HFFc6 (cell line): ENCODE measurements at places on chromosomes 6 and 20. TPM values are rescaled to one million over a fixed set of nuclear protein-coding genes. Genes with fewer than 3 reads are reported as not detected.
A peak's percentile ranks its signal among the peaks of the same experiment; 100 is the strongest.

DNA sequence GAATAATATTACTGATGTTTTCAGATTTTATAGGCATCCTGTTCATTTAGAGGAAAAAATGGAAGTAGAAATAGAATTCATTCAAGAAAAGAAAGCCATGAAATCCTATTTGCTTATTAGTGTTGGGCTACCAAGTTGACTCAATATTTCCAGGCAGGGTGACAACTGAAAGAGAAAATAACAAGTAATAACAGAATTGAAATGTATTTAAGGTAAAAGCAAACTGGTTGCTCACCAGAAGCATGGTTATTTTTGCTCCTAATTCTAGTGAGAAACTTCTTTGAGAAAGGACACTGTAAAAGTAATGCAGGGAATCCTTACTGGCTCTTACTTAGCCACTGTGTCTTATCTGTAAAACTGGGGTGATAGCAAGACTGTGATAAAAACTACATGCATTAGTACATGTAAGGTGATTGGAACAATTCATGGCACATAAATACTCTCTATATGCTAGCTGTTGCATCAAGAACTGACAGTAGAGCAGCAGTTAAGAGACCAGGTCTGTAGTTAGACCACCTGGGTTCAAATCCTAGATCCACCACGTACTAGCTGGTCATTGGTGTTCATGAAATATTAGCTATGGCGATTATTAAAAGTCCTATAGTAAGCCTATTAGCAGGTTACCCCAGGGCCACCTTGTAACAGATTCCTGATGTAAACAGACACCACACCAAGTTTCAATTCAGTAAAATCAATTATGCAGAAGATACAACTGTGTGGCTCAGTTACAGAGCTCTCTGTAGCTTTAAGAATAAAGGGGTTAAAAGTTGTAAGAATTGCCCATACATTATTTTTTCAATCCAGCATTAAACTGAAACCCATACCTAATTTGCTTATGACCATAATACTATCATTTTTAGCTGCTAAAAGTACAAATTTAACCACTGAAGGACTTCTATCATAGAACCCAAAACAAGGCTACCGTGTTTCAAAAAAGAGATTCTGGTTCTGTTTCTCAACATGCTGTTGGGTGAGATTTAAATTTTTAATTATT lies 159.2 kb upstream of the COL21A1 start:
- DNase-seq = no peak
- peaks cover 8% of the 10 kb centered on the region for H3K36me3 ChIP-seq
- no peak overlapping the region for H3K27ac ChIP-seq
- no peak overlapping the region for H3K4me3 ChIP-seq
- H3K4me1 ChIP-seq = peaks cover 21% of the 10 kb centered on the region

DNA sequence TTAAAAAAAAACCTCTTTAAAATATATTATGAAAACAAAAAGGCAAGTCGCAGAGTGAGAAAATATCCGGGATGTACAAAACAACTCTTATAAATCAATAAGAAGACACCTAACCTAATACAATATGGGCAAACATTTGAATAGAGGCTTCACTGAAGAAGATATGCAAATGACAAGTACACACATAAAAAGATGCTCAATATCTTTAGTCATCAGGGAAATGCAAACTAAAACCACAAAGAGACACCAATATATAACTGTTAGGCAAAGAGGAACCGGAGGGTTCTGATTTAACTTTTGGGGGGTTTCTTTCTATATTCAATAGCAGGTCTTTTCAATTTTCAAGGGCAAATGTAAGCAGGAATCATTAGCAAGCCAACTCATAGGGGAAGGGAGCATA lies 480.7 kb upstream of the SPTLC3 start:
- H3K27me3 ChIP-seq = no peaks in the 10 kb centered on the region
- no peaks in the 10 kb centered on the region for H3K36me3 ChIP-seq
- H3K4me1 ChIP-seq = no peaks in the 10 kb centered on the region
- no peak overlapping the region for H3K27ac ChIP-seq

The SRPK1 gene
- 42.3 to 50.9 TPM (median 47.0 TPM) in 3 replicates for total RNA-seq

The TMEM170B gene
- total RNA-seq = 0.18 to 0.21 TPM (median 0.20 TPM) in 3 replicates

- peaks cover 5% of the 10 kb centered on the region for H3K36me3 ChIP-seq
- H3K27me3 ChIP-seq = no peaks in the 10 kb centered on the region; the same call in 1 of the 2 replicates
- no peak overlapping the region for H3K4me3 ChIP-seq
- H3K4me1 ChIP-seq = peaks cover 23% of the 10 kb centered on the region
- H3K27ac ChIP-seq = no peak overlapping the region
Observed at GRCh38 chr6:20565342-20565741, 31.1 kb downstream of the CDKAL1 start.

The VTA1 gene
- 69.1 to 81.3 TPM (median 69.4 TPM) in 3 replicates for total RNA-seq

- H3K4me3 ChIP-seq = no peak overlapping the region
- H3K36me3 ChIP-seq = peaks cover 10% of the 10 kb centered on the region
- no peaks in the 10 kb centered on the region; the same call in 1 of the 2 replicates for H3K27me3 ChIP-seq
- H3K4me1 ChIP-seq = peaks cover 9% of the 10 kb centered on the region
- H3K27ac ChIP-seq = no peak overlapping the region
Observed at GRCh38 chr6:43673444-43674084, 14.0 kb downstream of the MRPS18A start.

The SCRT2 gene
- total RNA-seq = not detected in 3 replicates

DNA sequence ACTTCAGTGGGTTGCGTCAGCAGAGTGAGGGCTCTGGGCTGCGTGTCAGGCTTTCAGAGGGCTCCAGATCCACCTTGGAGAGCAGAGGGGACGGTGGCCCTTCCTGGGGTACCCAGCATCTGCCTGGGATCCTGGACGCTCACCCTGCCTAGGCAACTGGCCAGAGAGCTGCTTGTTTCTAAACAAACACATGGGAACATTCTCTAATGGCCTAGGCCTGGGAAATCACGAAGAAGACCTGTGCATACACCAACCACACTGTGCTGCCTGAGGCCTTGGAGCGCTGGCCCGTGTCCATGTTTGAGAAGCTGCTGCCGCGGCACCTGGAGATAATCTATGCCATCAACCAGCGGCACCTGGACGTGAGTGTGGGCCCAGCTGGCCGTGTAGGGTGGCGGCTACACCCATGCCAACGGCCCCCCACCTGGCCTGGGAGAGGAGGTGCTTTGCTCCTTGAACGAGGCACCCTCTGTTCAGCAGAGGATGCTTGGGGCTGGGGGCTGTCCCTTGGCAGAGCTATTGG lies 32.2 kb downstream of the PYGB start:
- peaks cover 7% of the 10 kb centered on the region for H3K36me3 ChIP-seq
- no peak for DNase-seq
- H3K4me1 ChIP-seq = no peaks in the 10 kb centered on the region
- H3K4me3 ChIP-seq = no peak overlapping the region
- no peak overlapping the region for H3K27ac ChIP-seq

- no peak for DNase-seq
- no peak overlapping the region for H3K4me3 ChIP-seq
- peaks cover 10% of the 10 kb centered on the region; the same call in 1 of the 2 replicates for H3K36me3 ChIP-seq
Observed at GRCh38 chr6:146041282-146041681, 12.4 kb downstream of the GRM1 start.

GRCh38 chr6:72446430-72446829 lies 175.4 kb upstream of the KCNQ5 start:
- H3K4me1 ChIP-seq = no peaks in the 10 kb centered on the region
- no peaks in the 10 kb centered on the region; the same call in 1 of the 2 replicates for H3K27me3 ChIP-seq
- no peak overlapping the region for H3K27ac ChIP-seq

DNA sequence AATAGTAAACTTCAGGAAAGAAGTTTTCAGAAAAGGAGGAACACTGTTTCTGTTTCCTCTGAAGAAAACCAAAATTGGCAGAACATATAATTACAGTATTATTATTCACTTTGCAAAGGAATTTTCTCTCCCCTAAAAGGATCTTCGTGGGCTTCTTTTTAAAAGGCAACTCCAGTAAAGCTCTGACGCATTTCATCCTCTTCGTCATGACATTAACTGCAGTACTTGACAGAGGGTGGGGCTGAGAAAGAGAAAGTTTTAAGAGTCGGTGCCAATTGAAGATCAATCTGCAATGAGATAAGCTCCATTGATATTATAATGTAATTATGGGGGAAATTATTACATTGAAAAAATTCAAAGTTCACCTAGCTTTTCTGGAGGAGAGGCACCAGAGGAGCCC lies 75.8 kb downstream of the MYB start:
- H3K36me3 ChIP-seq = no peaks in the 10 kb centered on the region
- DNase-seq = no peak

The BCAS1 gene
- total RNA-seq = not detected in 3 replicates

GRCh38 chr20:52160621-52161204 lies 30.9 kb downstream of the ZFP64 start:
- no peak overlapping the region for H3K4me3 ChIP-seq
- no peak overlapping the region for H3K27ac ChIP-seq
- H3K27me3 ChIP-seq = no peaks in the 10 kb centered on the region; the same call in 1 of the 2 replicates
- DNase-seq = no peak

- no peak overlapping the region for H3K4me3 ChIP-seq
- no peaks in the 10 kb centered on the region for H3K36me3 ChIP-seq
- H3K27me3 ChIP-seq = no peaks in the 10 kb centered on the region
- DNase-seq = no peak
- peaks cover 56% of the 10 kb centered on the region for H3K4me1 ChIP-seq
Observed at GRCh38 chr20:10541668-10542411, 106.7 kb downstream of the SLX4IP start.

DNA sequence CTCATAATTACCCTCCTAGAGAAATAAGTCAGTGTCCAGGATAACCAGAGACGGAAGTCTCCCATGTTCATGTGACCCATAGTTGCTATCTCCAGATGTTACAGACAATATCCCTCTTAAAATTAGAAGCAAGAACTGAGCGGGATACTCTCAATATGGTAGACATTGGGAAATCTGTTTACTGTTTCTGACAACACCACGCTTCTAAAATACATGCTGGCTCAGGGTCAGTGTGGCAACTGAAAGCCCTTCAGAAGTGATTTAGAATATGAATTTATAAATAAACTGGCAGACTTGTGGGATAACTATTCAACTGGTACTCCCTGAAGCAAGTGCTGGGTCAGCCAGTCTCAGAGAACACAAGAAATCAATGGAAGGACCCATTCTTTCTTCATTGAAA lies 108.6 kb downstream of the TASP1 start:
- no peak overlapping the region for H3K27ac ChIP-seq
- no peak for DNase-seq
- H3K27me3 ChIP-seq = no peaks in the 10 kb centered on the region; the same call in 1 of the 2 replicates
- H3K4me1 ChIP-seq = peaks cover 26% of the 10 kb centered on the region
- no peak overlapping the region for H3K4me3 ChIP-seq

The OR2B6 gene
- not detected in 3 replicates for total RNA-seq

DNA sequence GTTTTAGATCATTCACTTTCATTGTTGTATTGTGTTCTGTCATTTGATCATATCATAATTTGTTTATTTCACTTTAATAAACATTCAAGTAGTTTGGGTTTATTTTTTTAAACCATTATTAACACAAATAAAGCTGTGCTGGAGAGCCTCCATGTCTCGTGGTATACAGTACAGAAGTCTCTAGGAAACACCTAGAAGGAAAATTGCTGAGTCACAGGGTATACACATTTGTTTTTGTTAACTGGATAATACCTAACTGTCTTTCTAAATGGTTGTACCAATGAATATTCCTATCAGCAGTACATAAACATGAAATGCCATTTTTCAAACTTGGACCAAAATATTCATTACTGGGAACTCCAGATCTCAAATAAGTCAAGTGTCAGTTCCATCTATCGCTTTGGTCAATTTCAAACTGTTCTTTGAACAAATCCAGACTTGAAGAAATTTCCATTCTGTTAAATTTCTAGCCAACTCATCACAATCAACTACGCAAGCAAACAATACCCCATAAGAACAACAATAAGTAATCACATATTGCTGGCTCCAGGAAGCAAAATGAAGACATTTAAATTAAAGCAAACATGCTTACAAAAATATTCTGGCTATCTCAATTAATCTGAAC lies 138.1 kb downstream of the ATXN1 start:
- H3K4me1 ChIP-seq = peaks cover 51% of the 10 kb centered on the region
- peak overlapping the region; percentile 64 for H3K27ac ChIP-seq
- no peak for DNase-seq
- H3K36me3 ChIP-seq = peaks cover 20% of the 10 kb centered on the region
- peak overlapping the region; percentile 39; the same call in 1 of the 2 replicates for H3K4me3 ChIP-seq

DNA sequence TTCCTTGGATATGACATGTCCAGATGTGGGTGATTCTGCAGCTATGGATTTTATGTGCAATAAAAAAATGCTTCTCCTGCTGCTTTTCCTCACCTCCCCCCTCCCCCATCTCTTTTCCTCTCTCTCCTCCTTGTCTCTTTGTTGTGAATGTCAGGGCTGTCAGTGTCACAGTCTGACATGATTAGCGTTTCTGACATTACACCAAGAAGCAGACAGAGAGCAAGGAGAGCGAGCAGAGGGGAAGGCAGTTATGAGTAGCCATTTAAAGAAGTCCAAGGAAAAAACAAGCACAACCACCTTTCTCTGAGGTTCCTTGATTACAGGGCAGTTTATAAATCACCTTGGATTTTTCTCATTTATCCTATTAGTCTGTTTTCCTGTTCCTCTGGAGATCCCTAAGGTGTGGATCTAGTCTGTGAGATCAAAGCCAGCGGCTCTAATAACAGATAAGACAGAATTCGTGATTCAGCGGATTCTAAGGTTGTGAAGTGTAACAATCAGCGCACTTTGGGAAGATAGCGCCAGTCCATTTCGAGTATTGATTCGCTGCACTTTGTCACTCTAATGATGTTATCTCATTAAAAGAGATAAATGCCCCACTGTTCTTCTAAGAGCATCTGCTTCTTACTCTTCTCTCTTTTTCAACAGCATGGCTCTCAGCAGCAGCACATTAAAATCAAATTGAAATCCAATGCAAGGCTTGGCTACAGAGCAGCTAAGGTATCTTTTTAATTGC lies 101.4 kb downstream of the BACH2 start:
- H3K4me1 ChIP-seq = peaks cover 11% of the 10 kb centered on the region
- no peaks in the 10 kb centered on the region for H3K36me3 ChIP-seq
- H3K4me3 ChIP-seq = no peak overlapping the region
- H3K27me3 ChIP-seq = peaks cover 6% of the 10 kb centered on the region

The RWDD1 gene
- total RNA-seq = 82.6 to 90.4 TPM (median 88.4 TPM) in 3 replicates

The PRND gene
- 0.26 to 0.62 TPM (median 0.34 TPM) in 3 replicates for total RNA-seq

The ERVFRD-1 gene
- not detected in 2 replicates for total RNA-seq

GRCh38 chr6:88142297-88142668 lies 23.9 kb downstream of the CNR1 start:
- no peak overlapping the region for H3K4me3 ChIP-seq
- no peaks in the 10 kb centered on the region for H3K27me3 ChIP-seq
- no peak for DNase-seq
- no peak overlapping the region for H3K27ac ChIP-seq
- H3K36me3 ChIP-seq = no peaks in the 10 kb centered on the region; the same call in 1 of the 2 replicates

GRCh38 chr20:52494244-52494643 lies 302.7 kb upstream of the ZFP64 start:
- H3K27me3 ChIP-seq = peaks cover 3% of the 10 kb centered on the region; the same call in 1 of the 2 replicates
- peak overlapping the region; percentile 82; the same call in 1 of the 2 replicates for H3K4me3 ChIP-seq
- H3K4me1 ChIP-seq = peaks cover 30% of the 10 kb centered on the region; the same call in 1 of the 2 replicates
- peak overlapping the region; percentile 89; the same call in 1 of the 2 replicates for H3K27ac ChIP-seq
